ENCODE measurements at places on chromosomes 12 and 14.
A peak's percentile ranks its signal among the peaks of the same experiment; 100 is the strongest.

DNA sequence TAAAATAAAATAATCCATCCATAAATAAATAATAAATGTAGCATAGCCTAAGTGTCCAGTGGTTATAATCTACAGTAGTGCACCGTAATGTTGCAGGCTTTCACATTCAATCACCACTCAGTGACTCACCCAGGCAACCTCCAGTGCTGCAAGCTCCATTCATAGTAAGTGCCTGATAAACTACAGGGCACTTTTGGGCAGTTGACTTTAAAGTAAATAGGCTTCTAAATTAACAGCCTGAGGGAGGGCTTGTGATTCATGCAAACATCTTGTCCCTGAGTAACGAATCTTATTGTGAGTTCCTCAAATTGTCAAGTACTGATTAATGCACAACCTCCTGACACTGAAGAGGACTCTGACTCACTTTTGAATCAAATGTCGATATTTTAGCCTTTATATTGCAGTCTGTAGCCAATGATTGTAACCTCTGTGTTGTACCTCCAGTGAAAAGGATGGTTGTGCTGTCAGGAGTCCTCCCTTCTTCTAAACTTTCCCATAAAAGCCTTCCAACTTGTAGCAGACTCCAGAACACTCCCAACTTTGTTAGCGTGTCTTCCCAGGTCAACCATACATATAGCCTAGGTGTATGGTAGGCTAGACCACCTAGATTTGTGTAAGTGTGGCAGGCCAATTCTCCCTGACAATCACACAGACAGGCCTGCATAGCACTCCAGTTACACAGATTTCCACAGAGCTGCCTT lies 55.0 kb upstream of the BICD1 start:
- peak; percentile 60 for DNase-seq

DNA sequence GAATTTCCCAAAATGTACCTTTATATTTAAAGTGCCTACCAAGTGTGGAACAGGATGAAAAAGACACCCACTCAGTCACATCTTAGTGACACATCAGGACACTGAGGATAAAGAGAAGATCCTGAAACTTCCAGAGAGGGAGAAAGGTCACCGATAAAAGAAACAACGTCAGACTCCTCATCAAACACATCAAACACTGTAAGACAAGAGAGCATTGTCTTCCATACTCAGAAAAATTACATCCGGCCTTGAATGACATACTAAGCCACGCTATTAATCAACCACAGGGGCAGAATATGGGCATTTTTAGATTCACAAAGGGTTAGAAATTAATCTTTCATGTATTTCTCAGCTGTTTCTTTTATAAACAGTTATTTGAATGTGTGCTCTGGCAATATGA lies 490.3 kb downstream of the APAF1 start:
- DNase-seq = no peak

DNA sequence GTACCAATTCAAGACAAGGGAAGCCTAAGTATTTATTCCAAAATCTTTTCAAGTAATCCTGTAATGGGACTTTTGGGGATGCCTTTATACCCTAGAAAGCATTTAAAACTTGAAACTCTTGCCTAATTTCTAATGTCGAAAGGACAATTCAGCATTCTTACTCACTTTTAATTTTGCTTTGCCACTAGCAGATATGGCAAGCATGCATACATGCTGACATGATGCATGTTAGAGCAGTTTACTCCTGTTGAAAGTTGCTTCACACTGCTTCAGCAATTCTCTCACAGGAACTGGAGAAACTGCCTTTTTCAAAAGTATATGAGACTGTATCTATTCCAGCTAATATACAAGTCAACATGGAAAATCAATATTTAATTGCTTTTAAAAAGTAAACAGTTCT lies 79.9 kb downstream of the TAOK3 start:
- no peak for DNase-seq

- DNase-seq = no peak
These were observed 21.7 kb downstream of the NUBPL start for GRCh38 chr14:31582836-31583452.

- DNase-seq = peak; percentile 82
These were observed at the start of gene BAZ2A for GRCh38 chr12:56630180-56630632. Gene BAZ2A, minus strand, starts transcription at chr12:56630326. Its CDS starts 12,796 bp downstream, at chr12:56617530.

DNA sequence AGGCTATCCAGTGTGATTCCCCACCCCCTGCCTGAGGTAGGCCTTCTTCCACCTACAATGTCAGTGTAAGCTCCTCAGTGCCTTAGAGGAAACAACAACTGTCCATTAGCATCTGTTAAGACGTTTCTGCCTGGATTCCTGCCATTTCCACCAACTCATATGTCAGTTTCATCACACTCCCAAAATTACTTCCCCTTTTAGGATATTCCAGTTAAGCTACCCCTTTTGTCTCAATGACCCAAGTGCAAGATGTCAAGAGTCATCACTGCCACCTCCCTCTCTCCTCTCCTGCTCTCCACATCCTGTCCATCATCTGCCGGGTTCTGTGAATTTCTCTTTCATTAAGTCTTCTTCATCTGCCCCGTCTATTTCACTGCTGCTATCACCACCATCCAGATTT lies 189.4 kb downstream of the DPF3 start:
- no peak for DNase-seq

DNA sequence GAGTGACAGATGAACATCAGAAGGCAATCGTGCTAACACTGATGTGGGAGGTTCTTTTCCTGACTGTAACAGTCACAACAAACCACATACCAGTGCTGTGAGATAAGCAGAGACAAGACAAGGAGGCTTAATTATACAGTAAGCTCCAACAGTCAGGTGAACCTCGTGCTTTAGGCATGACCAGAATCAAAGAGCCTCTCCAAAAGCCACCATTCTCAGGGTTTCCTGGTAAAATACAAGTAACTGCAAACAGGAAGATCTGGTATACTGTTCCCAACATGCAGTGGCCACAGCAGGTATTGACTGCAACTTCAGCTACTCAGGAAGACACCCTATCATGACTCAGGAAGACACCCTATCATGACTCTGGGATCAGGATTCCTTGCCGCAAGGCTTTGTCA lies 47.3 kb upstream of the GTF2A1 start:
- DNase-seq = no peak

DNA sequence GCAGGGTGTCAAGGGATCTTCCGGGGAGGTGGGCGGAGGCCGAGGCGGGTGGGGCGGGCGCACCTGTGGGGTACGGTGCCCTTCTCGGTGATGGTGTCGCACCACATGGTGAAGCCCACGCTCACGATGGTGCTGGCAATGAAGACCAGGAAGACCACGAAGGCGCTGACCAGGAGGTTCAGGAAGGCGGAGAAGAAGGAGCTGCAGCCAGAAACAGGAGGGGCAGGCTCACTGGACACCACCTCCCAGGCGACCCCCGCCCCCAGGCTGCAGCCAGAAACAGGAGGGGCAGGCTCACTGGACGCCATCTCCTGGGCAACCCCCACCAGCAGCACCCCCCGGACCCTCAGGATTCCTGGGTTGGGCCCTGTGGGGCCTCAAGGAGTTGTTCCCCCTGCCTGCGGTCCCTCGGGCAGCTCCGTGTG lies 7.6 kb downstream of the TMEM179 start:
- no peak for DNase-seq

DNA sequence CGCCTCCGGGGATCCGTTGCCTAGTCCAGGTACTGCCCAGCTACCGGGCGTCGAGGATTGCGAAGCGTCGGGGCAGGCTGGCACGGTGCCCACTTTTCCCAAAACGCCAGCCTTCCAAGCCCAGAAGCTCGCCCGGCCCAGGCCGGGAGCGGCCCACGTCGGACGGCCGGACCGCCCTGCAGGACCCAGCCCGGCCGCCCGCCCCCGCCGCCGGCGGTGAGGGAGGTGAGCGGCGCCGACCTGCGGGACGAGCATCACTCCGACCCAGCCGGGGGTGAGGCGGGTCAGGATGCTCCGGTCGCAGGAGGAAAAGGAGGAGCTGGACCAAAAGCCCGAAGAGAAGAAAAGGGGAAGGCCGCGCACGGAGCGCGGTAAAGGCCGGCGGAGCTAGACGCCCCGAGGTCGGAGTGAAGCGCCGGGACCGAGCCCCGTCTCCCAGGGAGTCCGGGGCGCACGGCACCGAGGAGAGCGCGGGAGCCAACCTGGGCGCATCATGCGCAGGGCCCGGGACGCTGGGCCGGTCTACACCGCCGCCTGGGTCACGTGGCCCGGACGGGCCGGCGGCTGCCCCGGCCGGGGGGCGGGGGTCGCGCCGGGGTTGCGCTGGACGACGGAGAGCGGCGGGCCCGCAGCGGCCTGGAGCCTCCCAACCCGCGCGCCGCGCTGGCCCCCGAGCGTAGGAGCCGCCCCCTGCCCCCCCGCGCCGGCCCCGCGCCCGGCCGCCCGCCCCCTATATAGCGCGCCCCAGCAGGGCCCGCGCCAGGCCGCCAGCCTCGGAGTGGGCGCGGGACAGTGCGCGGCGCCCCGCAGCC lies at the start of gene AQP5:
TSS of gene AQP5 (plus strand) at position 762 of the 812 bp plus-strand sequence. CDS start 146 bp downstream, outside the sequence.
- no peak for DNase-seq

DNA sequence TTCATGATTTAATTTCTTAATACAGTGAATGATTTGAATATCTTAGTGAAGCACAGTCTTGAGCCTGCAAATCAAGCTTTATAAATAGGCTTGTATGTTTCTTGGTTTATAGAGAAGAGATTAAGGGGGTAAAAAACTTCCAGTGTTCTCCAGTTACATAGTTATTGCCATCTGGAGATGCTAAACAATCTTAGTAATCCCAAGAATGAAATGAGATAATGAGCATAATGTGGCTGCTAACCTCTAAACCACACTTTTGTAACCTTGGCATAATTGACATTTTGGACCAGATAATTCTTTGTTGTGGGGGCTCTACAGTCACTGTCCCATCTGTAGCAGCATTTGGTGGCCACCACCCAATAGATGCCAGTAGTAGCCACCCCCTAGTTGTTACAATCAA lies 316.8 kb downstream of the CCDC91 start:
- DNase-seq = no peak

DNA sequence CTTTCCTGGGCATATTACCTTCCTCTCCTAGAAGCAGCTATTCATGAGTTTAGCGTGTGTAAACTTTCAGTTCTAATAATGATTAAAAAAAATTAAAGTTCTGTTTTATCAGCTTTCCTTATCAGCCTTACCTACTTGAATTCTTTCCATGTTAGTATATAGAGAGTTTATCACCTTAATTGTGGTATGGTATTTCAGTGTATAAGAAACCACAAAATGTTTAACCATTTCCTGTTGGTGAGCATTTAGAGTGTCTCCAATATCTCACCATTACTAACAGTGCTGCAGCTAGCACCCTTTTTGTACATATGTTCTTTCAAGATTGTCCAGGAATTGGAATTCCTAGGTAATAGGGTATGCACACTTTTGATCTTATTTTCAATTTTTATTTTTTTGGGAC lies 89.5 kb downstream of the FBXO33 start:
- no peak for DNase-seq

- no peak for DNase-seq
These were observed 153.4 kb downstream of the PIK3C2G start for GRCh38 chr12:18414671-18415070.

- no peak for DNase-seq
These were observed 424.8 kb upstream of the OR4E1 start for GRCh38 chr14:22098435-22098834.

DNA sequence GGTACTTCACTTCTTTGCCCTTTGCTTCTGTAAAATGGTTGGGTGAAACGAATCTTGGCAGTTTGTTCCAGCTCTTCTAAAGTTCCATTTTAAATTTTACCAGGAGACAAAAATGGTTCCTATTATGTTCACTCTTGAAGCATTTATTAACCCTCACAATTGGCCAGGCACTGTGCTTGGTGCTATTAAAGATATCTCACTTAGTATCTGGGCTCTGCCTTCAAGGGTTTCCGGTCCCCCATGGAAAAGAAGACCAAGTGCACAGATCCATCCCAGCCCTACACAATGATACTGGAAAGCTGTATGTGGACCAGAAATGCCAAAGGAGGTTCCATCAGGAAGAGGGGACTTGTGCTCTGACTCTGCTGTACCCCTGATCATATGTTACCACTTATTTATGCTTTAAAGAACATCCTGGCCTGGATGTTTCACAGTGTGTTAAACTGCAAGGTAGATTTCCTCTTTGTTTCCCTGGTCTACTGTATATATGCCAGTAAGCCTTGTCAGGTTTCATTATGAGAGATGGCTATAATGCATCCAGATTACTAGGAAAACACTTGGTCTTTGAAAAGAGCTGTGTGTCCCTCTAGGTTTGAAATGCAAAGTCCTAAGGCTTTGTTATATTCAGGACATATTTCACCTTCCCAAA lies 154.8 kb downstream of the PRKCH start:
- DNase-seq = no peak

GRCh38 chr12:96237035-96237434 lies 42.9 kb downstream of the ELK3 start:
- no peak for DNase-seq

DNA sequence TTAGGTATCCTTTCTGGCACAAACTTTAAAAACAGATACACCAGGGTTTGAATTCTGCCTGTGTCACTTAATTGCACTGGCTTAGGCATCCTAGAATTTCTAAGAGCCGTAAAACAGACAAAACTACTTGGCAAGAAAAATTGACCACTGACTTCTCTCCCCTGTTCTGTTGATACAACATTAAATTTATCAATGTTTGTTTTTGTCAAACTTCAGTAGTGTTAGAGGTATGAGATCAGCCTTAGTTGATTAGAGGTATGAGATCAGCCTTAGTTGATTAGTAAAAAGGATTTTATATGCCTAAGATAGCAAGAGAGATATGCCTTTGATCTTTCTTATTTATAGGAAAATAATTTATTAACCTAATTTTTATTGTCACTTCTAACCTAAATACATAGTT lies 283.2 kb downstream of the FBXL14 start:
- DNase-seq = no peak

DNA sequence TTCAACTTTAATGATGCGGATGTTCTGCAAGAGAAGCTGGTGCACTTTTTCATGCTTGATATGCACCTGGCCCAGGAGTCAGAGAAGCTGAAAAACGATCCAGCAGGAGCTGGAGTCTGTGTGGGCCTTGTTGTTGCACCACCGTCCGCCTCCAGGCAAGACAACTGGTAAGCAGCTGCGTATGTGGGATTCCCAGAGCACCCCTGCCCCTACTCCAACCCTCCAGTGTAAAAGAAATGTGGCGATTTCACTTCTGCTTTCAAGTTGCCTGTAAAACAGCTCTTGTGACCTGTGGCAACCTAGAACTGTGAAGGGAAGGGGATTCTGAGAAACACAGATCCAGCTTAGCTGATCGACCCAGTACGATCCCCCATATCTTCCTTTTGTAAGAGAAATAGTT lies 154.1 kb upstream of the PELI2 start:
- no peak for DNase-seq

GRCh38 chr12:48781750-48782456 lies 7.0 kb downstream of the ADCY6 start:
- DNase-seq = no peak

- no peak for DNase-seq
These were observed 13.0 kb downstream of the TMEM52B start for GRCh38 chr12:10191865-10192264.

DNA sequence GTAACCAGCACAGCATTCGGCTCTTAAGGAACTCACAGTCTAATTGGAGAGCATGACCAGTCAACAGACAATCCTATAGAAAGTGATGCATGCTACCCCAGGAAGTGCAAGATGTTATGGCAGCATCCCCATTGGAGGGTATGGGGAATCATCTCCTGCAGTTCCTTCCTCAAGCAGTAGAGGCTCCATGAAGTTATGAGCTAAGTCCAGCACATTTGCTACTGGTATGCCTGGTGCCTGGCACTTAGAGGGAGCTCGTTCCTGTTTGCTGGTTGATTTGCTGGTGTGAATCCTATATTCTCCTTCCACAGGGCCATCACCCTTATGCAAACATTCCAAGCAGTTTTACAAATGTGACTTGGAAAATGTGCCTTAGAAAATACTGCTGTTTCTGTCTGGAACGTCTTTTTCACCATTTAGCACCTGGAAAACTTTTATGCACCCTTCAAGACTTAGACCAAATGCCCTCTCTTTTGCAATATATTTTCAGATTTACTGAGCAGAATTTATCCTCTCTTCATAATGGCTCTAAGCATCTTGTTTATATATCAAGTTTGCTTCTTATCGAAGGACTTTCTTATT lies 136.1 kb upstream of the WSCD2 start:
- no peak for DNase-seq
